ENCODE measurements at places on chromosomes 2 and 18.

GRCh38 chr2:240896871-240897692 is 1.1 kb upstream of the MAB21L4 start:
- no peak for DNase-seq

GRCh38 chr2:88201811-88202169 is 31.6 kb downstream of the THNSL2 start:
- DNase-seq, result no peak

GRCh38 chr2:134217924-134218323 is 35.9 kb upstream of the MGAT5 start:
- no peak for DNase-seq

- DNase-seq, result peak; percentile 62
These were observed 12.8 kb downstream of the ATP6V1B1 start for GRCh38 chr2:70948337-70949003.

DNA sequence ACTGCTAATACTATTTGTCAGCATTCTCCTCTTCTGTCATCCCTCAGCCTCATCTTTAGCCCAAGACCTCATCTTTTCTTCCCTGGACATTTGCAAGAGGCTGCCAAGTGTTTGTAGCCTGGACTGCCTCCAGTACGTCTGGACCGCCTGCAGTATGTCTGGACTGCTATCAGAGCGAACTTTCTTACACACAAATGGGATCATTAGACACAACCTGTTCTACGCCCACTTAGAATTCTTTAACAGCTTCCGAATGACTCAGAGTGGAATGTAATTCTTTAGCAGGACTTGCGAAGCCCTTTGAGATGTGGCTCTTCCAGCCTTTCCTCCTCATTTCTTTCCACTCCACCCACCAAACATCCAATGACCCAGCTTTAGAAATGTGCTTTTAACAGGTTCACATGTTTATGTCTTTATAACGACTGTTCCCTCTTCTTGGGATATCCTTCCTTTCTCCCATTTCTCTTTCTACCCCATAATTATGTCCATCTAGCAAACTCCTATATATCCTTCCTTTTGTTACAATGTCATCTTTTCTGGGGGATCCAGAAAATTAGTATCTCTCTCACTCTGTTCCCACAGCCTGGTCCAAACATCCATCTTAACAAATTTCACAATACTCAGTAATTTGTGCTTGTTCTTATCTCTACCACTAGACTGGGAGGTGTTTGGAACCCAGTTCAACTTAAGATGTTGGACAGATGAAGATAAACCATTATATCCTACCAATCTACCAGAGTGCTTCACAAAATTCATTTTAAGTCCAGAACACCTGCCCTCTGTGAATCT is 171.3 kb upstream of the PGAP1 start:
- no peak for DNase-seq

DNA sequence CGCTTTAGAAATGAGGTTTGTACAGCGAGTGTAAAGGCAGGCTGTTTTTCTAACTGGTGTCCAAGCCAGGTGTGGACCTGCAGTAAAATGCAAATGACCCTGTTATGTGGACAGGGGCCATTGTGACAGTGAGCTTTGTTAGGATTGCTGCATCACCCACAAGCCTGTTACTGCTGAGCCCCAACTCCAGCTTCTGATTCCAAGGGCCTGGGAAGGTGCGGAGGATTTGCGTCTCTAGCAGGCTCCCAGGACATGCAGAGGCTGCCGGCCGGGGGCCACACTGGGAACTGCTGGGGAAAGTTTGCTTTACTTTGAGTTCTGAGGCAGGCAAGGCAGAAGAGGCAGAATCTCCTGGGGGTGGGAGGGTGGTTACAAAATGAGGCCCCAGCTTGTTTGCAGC is 164.1 kb downstream of the GLI2 start:
- DNase-seq, result no peak

DNA sequence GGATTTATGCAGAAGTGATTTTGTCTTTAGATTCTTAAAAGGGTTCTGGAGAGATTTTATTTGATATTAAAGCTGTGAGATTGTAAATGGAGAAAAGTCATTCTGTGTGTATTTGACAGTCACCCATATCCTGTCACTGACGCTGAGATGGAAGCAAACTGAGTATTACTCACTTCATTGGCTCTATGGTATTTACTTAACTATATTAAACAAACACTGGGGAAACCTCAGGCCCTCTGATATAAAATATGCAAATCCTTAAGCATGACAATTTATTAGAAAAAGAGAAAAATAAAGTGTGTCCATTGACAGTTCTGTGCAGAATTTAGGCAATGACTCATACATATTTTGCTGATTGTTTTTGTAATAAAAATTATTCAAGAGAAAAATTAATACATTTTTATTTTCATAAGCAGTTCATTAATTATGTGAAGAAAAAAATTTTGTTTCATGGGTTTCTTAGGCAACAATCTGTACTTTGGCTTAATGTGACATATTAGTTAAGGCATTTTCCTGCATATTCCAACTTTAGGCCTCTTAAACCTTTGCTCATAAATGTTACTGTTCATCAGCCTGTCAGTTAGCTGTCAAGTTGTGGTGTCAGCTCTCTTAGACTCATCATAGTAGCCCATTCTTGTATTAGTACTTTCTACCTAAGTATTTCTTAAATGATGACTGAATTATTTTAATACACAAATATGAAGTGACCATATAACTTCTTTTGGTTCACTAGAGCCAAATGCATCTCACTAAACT is 99.9 kb downstream of the PARD3B start:
- DNase-seq, result peak; percentile 4

GRCh38 chr2:163775304-163775703 is 39.5 kb upstream of the FIGN start:
- DNase-seq, result no peak

- DNase-seq, result peak; percentile 9
These were observed 169.4 kb downstream of the SMAD7 start for GRCh38 chr18:48781163-48781987.

- no peak for DNase-seq
These were observed 6.6 kb downstream of the EMX1 start for GRCh38 chr2:72923833-72924352.

- no peak for DNase-seq
These were observed 29.9 kb downstream of the PTPN18 start for GRCh38 chr2:130385709-130386108.

DNA sequence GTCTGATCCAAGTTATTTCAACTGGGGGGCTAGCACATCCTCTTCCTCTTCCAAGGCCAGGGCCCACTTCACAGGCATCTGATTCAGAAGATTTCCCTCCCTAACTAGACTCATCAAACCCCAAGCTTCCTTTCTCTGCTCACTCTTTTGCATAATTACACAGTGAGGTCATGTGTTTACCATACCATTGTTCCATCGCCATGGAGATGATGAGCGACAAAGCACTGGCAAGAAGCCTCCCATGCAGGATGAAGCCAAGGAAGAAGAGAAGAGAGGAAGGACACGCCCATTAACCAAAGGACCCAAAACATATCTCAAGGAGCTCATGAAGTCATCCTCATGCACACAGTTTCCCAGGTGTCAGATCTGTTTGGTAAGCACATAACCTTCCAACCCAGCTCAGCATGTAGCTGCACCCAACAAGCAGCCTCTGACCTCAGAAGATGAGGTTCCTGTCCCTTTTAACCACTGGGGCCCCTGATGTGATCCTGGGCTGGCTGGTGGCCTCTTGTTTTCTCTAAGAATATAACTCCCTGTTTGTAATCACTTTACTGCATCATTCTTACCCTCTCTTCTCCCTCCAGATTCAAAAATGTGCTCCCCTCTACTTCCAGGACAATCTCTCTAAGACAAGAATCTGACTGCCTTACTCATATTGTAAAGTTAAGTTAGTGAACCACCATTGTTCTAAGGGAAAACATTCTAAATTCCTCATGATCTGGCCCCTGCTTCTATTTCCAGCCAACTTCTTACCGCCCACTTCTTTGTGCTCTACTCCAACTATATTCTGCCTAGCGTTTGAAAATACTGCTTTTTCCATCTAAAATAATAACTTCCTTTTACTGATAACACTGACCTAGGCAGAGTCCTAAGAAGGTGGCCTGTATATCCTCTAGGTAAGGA is 190.1 kb downstream of the TTC32 start:
- DNase-seq, result peak; percentile 95

GRCh38 chr18:29104671-29105070 is 927.7 kb upstream of the CDH2 start:
- no peak for DNase-seq

GRCh38 chr2:81247648-81248047 is 943.1 kb upstream of the LRRTM1 start:
- DNase-seq, result no peak

DNA sequence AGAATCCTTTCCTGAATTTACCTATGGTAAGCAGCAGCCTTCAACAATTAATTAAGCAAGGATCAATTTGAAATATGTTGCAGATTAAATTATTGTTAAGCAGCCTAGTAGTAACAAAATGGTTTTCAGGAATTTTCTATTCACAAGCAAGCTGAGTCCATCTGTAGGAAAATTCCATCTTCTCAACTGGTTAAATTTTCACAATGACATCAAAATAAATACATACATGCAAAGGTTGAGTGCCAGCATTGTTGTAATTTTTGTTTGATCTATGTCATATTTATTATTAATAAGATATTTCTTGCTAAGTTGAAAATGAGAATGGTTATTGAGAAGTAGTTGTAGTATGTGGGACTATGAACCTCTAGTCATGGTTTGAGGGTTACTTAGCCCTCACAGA is 15.3 kb upstream of the TFPI start:
- DNase-seq, result no peak

DNA sequence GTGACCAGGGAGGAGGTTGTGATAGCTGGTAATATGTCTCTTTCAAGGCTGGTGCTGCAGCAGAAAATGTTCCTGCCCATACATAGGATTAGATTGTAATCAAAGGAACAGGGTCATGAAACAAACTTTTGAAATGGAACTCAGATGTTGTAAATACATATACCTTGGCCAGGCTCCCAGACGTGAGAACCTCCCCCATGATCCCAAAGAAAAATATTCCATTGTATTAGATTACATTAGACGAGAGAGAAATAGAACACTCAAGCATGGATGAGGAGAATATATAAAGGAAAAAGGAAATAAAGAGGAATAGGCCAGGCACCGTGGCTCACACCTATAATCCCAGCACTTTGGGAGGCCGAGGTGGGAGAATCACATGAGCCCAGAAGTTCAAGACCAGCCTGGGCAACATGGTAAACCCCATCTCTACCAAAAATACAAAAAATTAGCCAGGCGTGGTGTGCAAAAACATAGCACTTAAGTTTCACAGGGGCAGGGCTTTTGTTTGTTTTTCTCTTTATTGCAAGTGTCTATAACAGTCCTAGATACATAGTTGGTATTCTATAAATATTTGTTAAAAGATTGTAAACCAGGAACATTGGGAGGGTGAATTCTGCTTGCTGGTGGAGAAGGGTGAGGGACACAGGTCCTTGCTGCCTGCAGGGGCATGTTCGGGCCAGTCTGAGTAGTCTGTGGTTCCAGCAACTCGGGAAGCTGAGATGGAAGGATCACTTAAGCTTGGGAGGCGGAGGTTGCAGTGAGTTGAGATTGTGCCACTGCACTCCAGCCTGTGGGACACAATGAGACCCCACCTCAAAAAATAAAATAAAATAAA is 52.8 kb downstream of the RPL37A start:
- peak; percentile 85 for DNase-seq

DNA sequence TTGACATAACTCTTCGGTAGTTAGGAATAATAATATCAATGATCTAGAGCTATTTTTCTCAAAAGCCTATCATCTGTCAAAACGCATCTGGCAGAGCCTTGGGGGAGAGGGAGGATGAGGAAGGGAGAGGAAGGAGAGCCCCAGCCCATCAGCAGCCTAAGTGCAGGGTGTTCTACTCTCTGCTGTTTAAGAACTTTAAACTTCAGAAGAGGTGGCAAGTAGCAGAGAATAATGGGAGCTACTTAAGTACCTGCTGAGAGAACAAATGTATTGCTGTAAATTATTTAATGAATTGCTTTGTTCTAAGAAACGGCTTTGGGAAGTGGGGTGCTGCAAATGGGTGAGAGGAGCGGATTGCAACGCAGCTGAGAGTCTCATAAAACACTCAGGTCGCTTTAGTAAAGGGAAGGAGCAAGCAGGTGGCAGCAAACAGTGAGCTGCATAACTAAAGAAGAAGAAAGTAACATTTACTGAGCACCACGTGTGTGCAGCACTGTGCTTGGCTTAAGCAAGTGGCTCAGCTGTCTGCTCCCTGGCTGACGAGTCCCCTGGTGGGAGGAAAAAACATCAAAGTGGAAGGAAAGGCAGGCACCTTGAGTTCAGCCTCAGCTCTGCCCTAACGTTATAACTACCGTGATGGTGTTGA is 26.3 kb upstream of the SH3RF3 start:
- DNase-seq, result no peak

- DNase-seq, result no peak
These were observed 160.4 kb upstream of the LHCGR start for GRCh38 chr2:48915884-48916283.

GRCh38 chr2:47024046-47024445 is 108.4 kb upstream of the MCFD2 start:
- DNase-seq, result peak; percentile 48

GRCh38 chr2:7108792-7109532 is 191.8 kb downstream of the RNF144A start:
- no peak for DNase-seq

- DNase-seq, result peak; percentile 90
These were observed 529.1 kb upstream of the HNMT start for GRCh38 chr2:137435162-137435561.

GRCh38 chr2:37659723-37660122 is 11.7 kb downstream of the CDC42EP3 start:
- DNase-seq, result no peak

GRCh38 chr18:79533591-79533990 is 137.9 kb downstream of the NFATC1 start:
- no peak for DNase-seq

DNA sequence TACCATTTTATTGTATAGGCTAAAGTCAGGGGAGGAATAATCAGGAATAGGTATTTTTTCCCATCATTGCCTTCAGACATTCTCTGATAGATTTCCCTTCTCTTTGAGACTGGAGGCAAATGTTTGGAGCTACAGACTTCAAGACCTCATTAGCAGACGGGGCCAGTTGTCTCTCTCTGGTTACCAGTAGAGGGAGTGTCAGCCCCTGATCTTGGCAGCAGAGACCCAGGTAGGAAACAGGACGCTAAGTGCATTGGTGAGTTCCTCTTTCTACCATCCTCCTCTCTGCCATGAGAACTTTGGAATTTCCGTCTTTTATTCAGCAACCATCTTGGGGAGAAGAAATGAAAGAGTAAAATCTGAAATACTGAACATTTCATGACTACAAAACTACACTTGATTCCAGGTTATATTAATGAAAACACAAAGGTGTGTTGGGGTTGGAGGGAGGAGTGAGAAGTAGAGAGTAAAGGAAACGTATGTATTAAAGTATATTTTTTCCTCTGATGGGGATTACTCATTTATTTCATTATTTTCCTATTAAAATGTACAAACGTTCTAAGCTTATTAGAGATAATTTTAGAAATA is 186.2 kb upstream of the GCFC2 start:
- DNase-seq, result no peak

- DNase-seq, result no peak
These were observed 1.1 kb downstream of the STRN start for GRCh38 chr2:36965206-36965605.

GRCh38 chr2:122150524-122151280 is 395.3 kb downstream of the TSN start:
- DNase-seq, result no peak

GRCh38 chr18:72940986-72941385 is 73.2 kb upstream of the NETO1 start:
- no peak for DNase-seq

Measured in fibroblast of gingiva (primary cell).